MM.1S (cell line): ENCODE measurements at places on chromosomes 13 and 19.
A peak's percentile ranks its signal among the peaks of the same experiment; 100 is the strongest.

GRCh38 chr13:112695121-112695520 is 5.3 kb downstream of the ATP11A start:
- no peak for DNase-seq

- peak; percentile 50 for DNase-seq
Observed at GRCh38 chr13:32316028-32316339, 676 bp downstream of the BRCA2 start.

GRCh38 chr13:50459046-50459445 is 384.4 kb downstream of the DLEU7 start:
- no peak for DNase-seq

GRCh38 chr13:110942248-110942981 is 27.5 kb upstream of the ANKRD10 start:
- no peak for DNase-seq

- peak; percentile 77 for DNase-seq
Observed at GRCh38 chr13:41019011-41019487, at the start of gene ELF1. ELF1 (minus strand) TSS chr13:41019316; CDS start chr13:40982054, 37,262 bp downstream.

DNA sequence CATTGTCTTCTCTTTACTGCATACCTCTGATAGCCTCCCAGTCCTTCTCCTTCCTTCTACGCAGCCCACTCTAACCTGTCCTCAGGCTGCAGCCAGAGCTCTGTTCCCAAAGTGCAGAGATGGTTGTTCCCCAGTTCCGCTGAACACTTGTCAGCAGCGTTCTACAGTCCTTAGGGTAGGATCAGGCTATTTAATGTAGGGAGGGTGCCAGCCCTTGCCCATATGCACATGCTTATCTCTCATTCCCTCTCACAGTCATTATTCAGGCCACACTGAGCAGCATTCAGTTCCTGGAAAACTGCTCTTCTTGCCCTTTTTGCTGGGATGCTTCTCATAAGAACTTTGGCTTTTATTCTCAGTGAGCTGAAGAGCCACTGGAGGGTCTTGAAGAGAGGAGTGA is 180.7 kb downstream of the MTUS2 start:
- DNase-seq: no peak
